ENCODE measurements at places on chromosomes 16 and 17. TPM values are rescaled to one million over a fixed set of nuclear protein-coding genes. Genes with fewer than 3 reads are reported as not detected.

DNA sequence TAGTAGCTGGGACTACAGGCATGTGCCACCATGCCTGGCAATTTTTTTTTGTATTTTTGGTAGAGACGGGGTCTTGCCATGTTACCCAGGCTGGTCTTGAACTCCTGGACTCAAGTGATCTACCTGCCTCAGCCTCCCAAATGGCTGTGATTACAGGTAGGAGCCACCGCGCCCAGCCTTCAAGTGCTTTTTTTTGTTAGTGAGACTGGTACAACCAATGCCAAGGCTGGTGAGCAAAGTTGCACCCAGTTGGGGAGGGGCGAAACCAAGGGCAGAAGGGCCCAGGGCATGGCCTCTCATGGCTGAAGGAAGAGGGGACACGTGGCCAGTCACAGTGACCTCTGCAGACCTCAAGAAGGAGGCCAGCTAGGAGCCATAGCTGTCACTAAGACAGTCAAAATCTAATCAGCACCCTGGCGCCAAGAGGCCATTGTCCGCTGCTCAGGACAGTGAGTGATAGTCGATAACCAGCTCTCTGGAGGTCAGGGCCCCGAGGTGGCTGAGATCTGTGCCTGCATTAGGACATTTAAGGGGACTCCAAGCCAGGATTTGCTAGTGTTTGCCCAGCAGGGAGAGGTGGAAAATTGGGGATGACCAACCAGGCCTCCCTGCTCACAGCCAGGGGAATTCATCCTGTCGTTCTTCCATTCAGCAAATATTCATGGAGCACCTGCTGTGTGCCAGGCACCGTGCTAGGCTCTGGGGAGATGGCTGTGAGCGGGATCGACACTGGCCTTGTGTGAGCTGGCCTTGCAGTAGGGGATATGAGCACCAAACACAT, 10.2 kb downstream of the IL4R start:
- DNase-seq, result no peak

DNA sequence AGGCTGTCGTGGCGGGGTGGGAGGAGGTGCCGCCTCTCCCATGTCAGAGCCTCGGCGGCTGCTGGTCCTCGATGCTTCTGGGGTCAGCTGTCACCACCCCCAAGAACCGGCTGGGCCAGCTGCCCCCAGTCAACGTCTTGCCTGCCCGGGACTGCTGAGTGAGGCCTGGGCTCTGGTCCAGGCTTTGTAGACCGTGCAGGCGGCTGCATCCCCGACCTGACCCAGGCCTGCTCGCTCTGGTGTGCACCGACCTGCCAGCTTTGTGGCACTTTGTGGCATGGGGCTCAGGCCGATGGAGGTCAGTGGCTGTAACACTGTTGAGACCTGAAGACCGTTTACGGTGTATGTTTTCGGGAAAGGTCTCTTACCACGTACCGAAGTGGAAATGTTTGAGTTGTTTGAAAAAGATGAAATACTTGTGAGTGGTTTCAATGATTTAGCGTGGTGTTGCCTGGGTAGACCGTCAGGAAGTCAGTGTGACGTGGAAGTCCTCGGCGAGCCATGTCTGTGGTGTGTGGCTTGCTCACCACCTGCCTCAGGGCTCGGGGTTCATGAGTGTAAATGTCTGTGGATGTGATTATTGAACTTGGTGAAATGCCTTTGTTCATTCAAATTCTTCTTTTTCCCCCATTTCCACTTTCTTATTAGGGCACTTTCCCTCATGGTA, 53.2 kb upstream of the ZNF750 start:
- DNase-seq, result peak; percentile 77

DNA sequence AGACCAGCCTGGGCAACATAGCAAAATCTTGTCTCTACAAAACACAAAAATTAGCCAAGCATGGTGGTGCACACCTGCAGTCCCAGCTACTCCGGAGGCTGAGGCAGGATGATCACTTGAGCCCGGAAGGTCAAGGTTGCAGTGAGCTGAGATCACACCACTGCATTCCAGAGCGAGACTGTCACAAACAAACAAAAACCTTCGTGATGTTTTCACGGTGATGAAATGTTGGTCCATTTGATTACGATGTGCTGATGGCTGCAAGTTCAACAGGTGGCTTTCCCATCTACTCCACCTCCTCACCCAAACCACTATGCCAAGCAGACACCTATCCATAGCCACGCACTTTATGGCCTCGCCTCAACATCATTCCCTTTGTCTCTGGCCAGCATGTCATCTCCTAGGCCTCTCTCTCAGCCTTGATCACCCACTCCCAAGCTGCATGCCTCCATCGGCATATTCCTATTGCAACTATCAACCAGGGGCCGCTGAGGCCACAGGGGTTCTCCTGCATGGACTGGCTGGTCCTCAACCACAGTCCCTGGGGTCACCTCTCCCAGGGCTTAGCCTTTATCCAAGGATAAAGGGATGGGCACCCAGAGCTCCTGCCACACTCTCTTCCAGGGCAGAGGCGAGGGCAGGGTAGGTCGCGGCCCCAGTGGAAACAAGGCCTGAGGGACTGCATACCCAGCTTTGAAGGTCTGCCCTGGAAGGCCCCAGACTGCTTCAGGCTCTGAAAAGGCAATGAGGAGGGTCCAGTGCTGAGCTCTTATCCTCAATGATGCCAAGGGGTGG, 17.1 kb upstream of the ALOX15B start:
- DNase-seq, result no peak

- DNase-seq, result no peak
These were observed 150.3 kb upstream of the RPL38 start for GRCh38 chr17:74052993-74053711.

- no peak for DNase-seq
These were observed 396.6 kb upstream of the DYNLRB2 start for GRCh38 chr16:80144191-80144590.

GRCh38 chr17:50536683-50537646, 4.4 kb downstream of the EPN3 start:
- no peak for DNase-seq

GRCh38 chr17:77826132-77826873, 132.2 kb upstream of the TNRC6C start:
- DNase-seq, result no peak

GRCh38 chr16:50950955-50951354, 200.1 kb downstream of the SALL1 start:
- no peak for DNase-seq

DNA sequence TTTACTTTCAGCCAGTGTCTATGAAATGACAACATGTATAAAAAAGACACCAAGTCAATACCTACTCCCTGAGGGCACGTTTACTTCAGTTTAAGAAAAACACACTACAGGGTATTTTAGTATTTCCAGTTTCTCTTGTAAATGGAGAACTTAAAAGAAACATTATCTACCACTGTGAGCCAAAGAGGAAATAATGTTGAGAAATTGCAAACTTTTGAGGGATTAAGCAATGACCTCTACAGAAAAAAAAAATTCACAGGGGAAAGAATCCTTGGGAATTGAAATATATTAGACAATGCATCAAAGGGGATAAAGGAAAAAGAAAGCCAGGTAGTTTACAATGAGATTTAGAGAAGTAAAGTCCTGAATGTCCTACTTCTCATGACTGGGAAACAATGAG, 126.0 kb downstream of the KCNJ2 start:
- DNase-seq, result peak; percentile 42

DNA sequence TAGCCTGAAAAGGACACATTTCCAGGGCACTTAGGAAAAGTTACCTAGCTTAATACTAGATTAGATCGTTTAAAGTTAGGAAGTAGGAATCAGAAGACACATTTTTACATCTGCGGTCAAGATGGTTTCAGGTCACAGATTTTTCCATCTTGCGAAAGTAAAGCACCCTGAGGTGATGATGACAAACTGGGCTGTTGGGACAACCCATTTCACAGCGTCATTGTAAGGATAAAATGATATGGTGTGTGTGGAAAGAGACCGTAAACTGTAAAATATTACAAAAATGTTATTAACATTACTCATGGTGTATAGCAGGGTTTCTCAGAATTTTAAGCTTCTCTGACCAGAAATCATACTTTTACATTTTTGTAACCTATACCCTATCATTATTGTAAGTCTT, 10.1 kb upstream of the MAP2K6 start:
- DNase-seq, result no peak

GRCh38 chr16:8905168-8905762, 23.1 kb downstream of the LITAFD start:
- no peak for DNase-seq

DNA sequence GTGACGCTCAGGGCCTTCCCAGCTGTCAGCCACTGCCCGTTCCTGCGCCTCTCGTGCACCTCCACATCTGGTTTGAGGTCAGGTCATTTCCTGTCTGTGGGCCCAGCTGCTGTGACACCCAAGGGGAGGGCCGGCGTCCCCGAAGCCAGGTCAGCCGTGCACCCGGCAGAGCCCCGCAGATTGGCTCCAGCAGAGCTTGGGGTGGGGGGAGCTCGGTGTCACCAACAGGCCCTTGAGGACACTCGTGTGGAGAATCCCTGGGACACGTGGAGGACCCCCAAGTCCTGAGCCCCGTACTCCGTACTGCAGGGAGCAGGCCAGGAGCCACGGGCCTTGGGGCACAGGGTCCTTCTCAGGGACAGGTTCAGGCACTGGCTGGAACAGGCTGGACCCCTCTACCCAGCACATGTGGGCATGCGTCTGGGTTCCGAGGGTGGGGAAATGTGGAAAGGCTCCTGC, 4.8 kb downstream of the SPATA2L start:
- no peak for DNase-seq

DNA sequence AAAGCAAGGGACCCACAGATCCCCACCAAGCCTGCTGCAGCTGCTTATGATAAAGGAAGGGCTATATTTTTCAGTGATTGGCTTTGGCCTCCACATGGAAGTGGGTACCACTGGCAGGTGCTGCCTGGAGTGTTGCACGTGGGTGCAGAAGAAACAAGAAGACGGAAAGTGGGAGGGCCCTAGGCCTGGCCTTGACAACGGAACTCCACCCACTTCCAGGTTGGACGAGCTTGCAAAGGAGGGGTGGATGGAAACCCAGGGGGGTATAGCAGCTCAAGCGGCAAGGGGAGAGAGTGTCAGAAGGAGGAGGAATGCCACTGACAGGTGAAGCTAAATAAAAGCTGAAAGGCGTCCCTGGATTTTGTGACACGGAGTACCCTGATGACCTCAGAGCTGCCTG, 20.3 kb downstream of the TRIM25 start:
- DNase-seq, result no peak

GRCh38 chr16:80346111-80346632, 194.6 kb upstream of the DYNLRB2 start:
- DNase-seq, result peak; percentile 16

DNA sequence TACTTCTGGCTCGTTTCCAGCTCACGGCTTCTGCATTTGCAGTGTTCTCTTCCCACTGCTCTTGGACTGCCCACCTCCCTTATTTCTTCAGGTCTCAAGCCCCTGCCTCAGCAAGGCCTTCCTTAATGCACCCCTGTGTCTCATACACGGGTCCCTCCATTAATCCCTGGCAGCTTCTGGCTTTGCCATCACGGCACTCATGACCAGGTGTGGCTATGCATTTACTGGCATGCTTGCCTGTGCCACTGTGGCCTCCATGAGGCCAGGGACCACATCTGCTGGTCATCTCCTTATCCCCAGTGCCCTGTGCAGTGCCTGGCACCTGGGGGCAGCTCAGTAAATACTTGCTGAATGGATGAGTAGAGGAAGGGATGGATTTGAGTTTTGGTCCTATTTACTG, 114.1 kb downstream of the C16orf78 start:
- DNase-seq, result no peak

DNA sequence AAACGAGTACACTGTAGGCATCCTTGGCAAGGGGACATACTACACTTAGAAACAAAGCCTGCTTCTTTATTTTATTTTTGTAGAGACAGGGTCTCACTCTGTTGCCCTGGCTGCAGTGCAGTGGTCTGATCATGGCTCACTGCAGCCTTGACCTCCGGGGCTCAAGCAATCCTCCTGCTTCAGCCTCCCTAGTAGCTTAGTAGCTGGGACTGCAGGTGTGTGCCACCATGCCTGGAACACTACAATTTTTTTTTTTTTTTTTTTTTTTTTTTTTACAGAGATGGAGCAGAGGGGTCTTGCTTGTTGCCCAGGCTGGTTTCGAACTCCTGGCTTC, 78.2 kb downstream of the WIPI1 start:
- no peak for DNase-seq

DNA sequence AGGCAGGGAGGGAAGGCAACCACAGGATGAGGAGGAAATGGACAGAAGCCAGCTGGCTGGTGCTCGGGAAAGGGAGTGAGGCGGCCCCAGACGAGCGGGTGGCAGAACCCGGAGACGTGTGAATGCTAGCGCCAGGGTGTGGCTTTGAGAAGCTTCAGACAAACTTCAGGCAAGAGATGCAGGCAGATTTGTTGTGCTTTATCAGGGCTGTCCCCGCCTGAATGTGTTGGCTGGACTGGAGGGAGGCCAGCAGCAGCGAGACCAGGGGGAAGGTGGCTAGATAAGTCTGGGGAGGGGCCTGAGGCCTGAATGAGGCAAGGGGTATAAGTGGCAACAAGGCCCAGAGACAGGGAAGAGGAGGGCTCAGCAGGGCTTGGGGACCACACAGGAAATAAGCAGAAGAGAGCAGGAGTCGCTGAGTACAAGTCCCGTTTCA, 22.0 kb downstream of the CAMKK1 start:
- DNase-seq, result no peak

DNA sequence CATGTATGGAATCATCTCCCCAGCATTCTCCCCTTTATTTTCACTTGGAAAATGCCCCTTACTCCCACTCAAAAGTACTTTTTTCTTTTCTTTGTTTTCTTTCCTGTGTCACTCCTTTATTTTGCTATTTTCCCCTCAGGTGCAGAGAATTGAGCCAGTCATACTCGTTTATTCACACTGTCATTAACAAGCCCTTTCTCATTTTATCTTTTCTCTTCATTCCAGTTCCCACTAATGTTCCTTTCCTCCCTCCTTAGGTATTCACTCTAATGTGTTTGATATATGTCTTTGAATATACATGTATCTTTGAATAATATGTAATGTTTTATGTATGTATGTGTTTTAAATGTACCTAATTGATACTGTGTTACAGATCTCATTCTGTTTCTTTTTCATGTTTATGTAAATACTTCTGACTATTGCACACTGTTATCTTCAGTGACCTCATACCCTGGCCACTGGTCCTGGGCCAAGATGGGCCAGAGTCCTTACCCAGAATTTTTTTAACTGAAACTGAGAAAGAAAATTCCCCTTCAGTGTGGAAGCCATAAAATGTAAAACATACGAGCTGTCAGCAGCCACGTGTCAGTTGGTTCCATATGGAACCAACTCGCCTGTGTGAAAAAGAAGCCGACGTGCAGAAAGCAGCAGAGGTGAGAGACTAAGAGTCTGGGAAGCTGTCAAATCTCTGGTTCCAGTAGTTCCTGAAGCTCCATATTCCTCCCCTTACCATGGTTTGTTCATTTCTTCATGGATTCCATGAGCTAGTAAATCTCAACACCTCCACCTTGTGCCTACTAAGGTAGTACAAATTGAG, 5.8 kb downstream of the SRR start:
- DNase-seq, result no peak

- no peak for DNase-seq
These were observed 130.6 kb downstream of the DYNLRB2 start for GRCh38 chr16:80671281-80671849.

The PLLP gene
- 0.40 TPM for total RNA-seq

The ASPHD1 gene
- total RNA-seq, result 0.09 TPM

The TNFRSF17 gene
- not detected for total RNA-seq

The OR1A1 gene
- not detected for total RNA-seq

The HSBP1 gene
- total RNA-seq, result 137 TPM

The TP53TG3C gene
- not detected for total RNA-seq

The MAPT gene
- 4.0 TPM for total RNA-seq

The ELOB gene
- 218 TPM for total RNA-seq

The ELMO3 gene
- 0.80 TPM for total RNA-seq

Measured in muscle of leg (tissue), 16 donors.